ENCODE measurements at places on chromosomes 13 and 19.

- no peak for DNase-seq
These were observed 12.5 kb downstream of the AP1M1 start for GRCh38 chr19:16210168-16210567.

DNA sequence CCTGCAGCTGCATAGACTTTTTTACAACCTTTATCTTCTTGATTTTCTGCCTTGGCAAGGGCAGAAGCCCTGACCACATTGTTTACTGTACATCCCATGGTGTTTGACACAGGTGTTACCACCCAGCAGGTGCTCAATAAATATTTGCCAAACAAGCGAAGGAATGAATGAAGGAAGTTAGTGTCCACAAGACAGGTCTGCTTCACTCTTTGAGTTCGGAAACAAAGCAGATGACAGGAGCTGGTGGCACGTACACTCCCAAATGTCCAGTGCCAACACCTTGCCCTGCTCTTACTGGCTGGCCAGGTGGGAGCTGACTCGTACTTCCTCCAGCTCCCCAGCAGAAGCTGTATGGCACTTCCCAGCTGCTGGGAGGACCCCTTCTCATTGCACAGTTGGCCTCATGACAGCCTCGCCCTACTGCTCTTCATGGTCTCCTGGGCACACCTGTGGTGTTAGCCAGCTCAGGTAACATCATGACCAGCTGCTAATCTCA lies 22.0 kb upstream of the MUC16 start:
- no peak for DNase-seq

DNA sequence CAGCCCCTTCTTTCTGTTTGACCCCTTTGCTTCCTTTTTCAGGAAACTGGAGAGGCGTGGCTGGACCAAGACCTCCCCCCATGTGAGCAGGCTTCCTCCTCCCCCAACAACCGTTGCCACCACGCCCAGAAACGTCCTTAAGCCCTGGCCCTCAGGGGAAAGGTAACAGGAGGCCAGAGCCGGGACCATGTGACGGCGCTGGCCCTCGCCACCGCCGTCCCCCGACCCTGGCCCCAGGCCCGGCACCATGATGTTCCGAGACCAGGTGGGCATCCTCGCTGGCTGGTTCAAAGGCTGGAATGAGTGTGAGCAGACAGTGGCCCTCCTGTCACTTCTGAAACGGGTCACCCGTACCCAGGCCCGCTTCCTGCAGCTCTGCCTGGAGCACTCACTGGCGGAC lies 14.4 kb downstream of the SAMD4B start:
- DNase-seq, result no peak

- DNase-seq, result no peak
These were observed 17.5 kb downstream of the TMED1 start for GRCh38 chr19:10818301-10819123.

GRCh38 chr19:39602224-39602623 lies at the start of gene LGALS13:
Gene LGALS13, plus strand, starts transcription at chr19:39602524. Its CDS starts 45 bp downstream, at chr19:39602569.
- DNase-seq, result no peak

- no peak for DNase-seq
These were observed 7.6 kb downstream of the F7 start for GRCh38 chr13:113112893-113113845.

DNA sequence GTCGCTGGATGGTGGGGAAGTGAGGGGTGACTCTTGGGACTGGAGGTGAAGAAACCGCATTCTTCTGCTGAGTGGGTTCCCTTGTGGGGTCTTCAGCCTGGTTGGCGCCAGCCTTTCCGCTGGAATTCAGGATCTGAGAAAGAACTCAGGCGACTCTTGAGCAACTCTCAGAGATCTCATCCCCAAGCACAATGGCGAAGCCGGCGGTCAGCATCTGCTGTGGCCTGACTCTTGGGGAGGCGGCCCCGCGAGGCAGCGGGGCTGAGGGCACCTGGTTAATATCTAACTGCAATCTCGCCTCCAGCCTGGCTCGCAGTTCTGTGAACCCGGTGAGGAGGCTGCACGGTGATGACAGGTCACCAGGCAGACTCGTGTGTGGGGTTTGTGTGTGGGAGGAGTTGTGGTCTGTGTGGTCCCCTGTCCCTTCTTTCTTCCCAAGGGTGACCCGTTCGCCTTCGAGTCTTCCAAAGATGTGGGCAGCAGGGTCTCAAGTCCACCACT lies 883 bp downstream of the ZNF441 start:
- DNase-seq, result no peak

GRCh38 chr19:54551950-54552912 lies 21.4 kb upstream of the LILRA2 start:
- no peak for DNase-seq

- no peak for DNase-seq
These were observed 32.2 kb downstream of the ELL start for GRCh38 chr19:18489627-18490184.

GRCh38 chr19:11465600-11465999 lies 15.2 kb downstream of the ELAVL3 start:
- DNase-seq, result no peak

GRCh38 chr13:73661687-73662425 lies 472.3 kb downstream of the KLF12 start:
- no peak for DNase-seq

DNA sequence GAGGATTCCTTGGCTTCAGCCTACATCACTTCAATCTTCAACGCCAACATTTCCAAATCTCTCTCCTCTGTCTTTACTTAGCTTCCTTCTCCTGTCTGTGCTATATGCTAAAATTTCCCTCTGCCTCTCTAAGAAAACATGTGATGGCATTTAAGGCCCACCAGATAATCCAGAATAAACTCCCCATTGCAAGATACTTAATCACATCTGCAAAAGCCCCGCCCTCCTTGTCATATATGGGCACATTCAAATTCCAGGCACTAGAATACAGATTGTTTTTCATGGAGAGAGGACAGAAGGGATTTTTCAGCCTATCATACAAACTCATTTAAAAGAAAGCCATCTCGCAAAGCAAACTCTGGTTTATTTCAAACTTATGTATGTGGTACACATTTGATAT lies 16.2 kb downstream of the ARGLU1 start:
- DNase-seq, result no peak

DNA sequence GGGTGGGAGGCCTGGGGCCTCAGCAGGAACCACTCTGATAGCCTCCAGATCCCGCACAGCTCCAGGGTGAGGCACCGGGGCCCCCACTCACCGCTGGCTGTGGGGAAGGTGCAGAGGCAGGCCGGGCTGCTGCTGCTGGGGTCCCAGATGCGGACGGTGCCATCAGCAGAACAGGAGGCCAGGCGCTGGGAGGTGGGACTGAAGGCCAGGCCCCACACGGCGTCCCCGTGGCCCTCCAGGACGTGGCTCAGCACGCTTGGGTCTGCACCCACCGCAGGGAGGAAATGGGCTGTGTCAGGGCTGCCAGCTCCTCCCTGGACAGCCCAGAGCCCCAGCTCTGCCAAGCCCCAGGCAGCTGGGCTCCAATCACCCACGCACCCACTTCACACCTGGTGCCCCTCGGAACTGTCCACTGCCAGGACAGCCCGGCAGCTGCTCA lies 6.1 kb upstream of the PRKD2 start:
- no peak for DNase-seq

DNA sequence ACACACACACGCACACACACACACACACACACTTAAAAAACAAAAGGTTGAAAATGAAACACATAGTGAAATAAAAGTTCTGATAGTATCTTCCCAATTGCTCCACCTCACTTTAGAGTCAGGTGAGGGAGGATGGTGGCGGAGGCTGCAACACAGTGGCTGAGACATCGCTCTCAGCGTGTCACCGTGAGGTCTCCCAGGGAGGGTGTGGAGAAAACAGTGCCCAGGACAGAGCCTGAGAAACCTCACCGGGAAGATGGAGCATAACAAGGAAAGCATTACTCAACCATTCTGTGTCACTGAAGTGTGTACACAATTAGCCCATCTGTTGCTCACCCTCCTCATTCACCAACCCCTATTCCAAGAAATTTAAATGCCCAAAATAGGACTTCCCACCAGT lies 111.4 kb upstream of the USP29 start:
- no peak for DNase-seq

- no peak for DNase-seq
These were observed 93.9 kb downstream of the LIG4 start for GRCh38 chr13:108121406-108121805.

All from ACHN (cell line).